ENCODE measurements at places on chromosomes 6 and 20.

GRCh38 chr20:8662433-8662954, 406.4 kb upstream of the PLCB4 start:
- no peak for DNase-seq

DNA sequence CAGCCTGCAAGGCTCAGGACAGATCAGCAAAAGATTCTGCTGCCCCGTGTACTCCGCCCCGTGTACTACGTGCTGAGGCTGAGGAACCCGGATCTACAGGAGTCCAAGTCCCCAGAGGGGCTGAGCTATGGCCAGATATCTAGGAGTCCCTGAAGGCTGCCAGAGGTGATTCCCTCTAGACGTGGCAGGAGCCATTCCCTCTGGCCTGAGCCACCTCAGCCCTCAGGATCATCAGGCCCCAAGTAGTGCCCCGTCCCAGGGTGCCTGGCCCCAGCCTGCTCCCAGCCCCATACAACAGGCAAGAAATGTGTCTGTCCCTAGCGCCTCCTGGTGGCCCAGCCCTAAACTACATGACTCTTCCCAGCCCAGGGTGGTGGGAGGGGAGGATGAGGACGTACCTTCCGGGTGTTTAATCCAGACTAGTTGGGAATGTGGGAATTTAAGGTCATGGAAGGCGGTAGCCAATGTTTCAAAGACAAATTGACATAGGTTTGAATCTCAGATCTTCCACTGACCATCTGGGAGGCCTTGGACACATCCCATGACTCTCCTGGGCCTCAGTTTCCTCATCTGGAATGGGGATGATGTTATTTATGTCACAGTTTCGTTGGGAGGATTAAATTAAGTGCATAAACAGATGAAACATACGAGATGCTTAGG, 49.4 kb upstream of the PTPN1 start:
- peak; percentile 77 for DNase-seq

DNA sequence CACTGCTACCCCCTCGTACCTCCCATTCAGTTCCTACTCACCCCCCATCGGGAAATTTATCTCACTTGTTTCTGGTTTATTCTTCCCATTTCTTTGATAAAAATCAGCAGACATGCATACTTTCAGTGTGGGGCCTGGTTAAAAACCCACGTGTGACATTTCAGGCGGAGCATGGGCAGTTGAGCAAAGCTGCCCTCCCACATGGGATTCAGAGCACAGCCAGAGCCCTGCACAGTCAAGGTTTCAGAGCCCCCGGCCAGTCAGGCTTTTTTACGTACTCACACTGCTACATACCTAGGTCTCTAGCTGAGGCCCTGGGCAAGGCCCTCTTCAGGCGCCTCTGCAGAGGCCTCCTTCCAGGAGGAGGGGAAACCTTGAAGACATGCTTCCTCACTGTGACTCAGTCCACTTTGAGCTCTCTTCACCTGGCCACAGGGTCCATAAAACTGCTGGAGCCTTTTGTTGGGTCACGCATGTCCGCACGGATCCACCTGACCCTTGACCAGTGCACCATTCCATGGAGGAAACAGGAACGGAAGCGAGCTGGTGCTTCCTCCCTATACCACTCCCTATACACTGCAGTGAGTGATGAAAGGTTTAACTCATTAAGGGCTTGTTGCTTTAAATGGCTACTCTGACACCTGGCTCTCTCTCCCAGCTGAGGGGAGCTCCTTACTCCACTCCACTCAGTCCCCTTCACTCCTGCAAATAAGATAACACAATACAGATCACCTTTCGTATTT, 713.3 kb downstream of the PRKN start:
- no peak for DNase-seq

DNA sequence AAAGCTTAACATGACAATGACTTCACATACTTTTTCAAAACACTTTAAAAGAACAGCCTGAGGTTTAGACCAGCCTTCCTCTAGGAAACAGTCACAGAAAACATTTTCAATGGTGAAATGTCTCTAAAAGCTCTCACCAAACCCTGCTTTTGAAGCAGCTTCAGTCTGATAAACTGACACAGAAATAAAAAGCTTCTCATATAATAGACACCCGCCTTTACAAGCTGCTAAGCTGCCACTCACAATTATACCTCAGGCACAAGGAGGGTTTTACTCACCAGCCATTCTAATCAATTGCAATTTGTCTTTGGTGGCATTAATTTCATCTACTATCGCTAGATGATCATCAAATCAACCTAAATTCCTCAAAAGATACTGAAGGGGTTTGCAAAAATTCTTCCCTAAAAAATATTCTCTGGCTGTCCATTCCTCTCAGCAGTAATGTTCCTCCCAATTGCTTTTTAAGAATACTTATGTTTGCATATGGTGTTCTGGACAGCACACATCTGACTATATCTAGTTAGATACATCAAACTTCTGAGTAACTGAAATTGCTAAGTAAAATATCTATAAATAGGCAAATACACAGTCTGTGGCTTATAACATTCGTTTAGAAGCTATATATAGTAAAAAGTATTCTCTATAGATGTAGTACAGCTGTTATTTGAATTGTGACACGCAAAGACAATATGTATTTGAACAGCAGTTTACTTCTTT, 29.4 kb downstream of the KIF13A start:
- no peak for DNase-seq

DNA sequence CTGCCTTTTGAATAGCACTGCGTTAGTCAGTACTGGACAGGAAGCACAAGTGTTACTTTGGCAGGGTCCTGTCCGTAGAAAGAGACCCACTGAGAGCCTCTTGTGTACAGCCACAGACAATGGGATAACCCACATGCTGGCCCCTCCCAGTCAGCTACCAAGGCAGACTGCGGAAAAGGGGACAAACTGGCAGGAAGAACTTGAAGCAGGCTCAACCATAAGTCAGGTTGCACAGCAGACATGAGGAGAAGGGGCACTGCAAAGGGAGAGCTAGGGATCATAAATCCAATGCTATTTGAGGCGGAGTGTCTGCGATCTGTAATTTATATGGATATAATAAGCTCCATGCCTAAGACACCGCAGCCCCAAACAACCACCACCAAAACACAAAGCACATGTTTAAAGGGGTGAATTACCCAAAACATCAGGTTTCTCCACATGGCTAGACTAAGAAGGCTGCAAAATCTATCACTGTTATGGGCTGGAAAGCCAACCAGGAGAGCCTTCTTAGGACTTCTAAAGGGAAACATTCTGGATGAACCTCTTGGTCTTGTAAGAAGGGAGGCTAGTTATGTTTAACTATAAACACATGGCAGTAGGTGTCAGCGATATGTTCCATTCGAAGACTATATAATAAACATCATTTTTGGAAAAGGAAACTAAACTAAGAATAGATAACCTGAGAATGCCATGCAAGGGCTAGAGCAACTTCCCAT, 141.7 kb downstream of the BACH2 start:
- no peak for DNase-seq

- DNase-seq: peak; percentile 6
Observed at GRCh38 chr6:10465629-10466499, 51.0 kb upstream of the TFAP2A start.
